ENCODE measurements at places on chromosomes 16 and 17.

DNA sequence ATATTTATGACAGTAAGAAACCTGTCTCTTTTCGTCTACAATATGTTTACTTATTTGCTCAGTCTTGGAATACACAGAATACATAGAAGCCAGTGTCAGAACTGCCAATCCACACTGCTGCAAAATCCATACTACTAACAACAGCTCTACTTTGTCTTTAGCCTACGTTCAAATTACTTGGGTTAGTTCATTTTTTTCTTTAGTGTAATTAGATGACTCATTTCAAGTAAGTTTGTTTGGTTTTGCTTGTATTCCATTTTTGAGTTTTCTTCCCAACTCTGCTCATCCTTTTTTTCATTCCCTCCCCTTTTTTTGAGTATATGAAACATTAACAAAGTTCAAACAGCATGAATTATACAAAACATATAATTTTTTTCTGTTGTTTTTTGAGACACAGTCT, 16.9 kb downstream of the CMC2 start:
- no peak for DNase-seq

DNA sequence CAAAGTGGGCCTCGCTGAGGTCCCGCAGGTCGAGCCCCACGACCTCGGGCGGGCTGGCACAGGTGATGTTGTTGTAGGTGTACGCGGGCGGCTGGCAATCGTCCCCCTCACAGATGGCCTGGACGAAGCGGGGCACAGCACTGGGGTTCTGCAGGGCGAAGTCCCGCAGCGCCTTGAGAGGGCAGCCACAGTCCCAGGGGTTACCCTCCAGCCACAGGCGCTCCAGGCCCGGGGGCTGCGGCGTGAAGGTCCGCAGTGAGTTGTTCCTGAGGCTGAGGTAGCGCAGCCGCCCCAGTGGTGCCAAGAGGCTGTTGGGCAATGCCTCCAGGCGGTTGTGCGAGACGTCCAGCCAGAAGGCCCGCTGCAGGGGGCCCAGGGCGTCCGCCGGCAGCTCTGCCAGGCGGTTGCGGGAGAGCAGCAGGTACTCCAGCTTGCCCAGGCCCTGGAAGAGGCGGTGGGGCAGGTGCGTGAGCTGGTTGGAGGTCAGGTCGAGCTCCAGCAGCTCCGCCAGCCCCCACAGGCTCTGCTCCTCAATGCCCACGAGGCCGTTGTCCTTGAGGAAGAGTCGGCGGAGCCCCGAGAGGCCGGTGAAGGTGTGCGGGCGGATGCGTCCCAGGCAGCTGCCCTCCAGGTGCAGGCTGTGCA, 2.8 kb downstream of the IGFALS start:
- DNase-seq = no peak

DNA sequence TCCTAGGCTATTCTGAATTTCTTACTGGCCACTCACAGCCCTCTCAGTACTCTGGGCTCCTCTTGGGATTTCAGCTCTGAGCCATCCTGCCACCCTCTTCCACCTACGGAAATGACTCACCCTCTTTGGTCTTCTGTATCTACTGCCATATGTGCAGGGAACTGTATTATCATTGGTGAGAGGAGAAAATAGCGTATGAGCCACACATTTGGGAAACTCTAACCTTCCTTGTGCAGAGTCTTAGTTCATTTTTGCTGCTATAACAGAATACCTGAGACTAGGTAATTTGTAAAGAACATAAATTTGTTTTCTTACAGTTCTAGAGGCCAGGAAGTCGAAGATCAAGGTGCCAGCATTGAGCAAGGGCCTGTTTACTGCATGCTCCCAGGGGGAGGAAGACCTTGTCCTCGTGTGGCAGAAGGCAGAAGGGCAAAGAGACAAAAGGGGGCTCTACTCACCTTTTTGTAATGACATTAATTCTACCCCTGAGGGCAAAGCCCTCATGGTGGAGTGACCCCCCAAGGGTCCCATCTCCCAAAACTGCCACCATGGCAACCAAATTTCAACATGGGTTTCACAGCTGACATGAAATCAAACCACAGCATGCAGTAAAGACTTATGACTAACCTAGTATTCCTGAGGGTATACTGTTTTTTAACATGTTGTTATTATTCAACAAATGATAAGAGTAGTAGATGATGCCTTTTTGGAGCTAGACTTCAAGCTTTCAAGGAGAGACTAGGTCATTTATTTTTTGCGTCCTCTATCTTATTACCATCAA, 191.8 kb downstream of the PRKCA start:
- no peak for DNase-seq

DNA sequence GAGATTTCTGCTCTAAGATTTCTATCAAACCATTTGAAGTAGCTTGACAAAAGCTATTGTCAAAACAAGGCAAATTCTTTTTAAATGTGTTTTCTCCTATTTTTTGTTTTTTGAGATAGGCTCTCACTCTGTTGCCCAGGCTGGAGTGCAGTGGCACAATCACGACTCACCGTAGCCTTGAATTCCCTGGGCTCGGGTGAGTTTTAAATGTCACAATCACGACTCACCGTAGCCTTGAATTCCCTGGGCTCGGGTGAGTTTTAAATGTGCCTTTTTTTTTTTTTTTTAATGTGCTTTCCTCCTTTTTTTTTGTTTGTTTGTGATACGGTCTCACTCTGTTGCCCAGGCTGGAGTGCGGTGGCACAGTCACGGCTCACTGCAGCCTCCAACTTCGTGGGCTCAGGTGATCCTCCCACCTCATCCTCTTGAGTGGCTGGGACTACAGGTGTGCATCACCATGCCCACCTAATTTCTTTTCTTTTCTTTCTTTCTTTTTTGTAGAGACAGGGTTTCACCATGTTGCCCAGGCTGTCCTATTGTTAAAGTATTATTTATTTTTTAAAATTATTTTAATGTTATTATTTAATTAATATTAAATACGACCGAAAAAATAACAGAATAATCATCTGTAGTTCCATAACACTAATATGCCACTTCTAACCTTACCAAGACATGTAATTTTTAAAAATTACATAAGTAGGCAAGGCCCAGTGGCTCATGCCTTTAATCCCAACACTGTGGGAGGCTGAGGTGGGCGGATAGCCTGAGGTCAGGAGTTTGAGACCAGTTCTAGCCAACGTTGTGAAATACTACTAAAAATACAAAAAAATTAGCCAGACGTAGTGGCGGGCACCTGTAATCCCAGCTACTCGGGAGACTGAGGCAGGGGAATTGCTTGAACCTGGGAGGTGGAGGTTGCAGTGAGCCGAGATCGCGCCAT, 69.7 kb upstream of the FA2H start:
- no peak for DNase-seq

- DNase-seq = no peak
Observed at GRCh38 chr16:86946396-86946795, 368.0 kb downstream of the FOXL1 start.

DNA sequence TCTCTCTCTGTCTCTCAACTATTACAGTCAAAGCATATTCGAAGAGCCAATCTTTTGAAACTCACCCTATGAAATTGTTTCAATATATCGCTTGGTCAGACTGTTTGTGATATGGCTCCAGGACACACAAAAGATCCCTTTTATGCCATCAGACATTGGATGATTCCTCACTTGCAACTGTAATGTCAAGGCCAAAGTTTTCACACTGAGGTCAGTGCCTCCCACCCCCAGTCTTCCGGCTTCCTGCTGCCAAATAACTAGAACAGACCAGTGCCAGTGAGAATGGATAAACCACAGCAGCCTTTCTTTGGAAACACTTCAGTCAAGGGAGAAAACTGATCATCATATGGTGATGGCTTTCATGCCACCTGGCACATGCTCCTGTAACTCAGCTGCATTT, 321.9 kb upstream of the ZFHX3 start:
- no peak for DNase-seq

- no peak for DNase-seq
Observed at GRCh38 chr17:57551321-57552079, 193.6 kb downstream of the CCDC182 start.

DNA sequence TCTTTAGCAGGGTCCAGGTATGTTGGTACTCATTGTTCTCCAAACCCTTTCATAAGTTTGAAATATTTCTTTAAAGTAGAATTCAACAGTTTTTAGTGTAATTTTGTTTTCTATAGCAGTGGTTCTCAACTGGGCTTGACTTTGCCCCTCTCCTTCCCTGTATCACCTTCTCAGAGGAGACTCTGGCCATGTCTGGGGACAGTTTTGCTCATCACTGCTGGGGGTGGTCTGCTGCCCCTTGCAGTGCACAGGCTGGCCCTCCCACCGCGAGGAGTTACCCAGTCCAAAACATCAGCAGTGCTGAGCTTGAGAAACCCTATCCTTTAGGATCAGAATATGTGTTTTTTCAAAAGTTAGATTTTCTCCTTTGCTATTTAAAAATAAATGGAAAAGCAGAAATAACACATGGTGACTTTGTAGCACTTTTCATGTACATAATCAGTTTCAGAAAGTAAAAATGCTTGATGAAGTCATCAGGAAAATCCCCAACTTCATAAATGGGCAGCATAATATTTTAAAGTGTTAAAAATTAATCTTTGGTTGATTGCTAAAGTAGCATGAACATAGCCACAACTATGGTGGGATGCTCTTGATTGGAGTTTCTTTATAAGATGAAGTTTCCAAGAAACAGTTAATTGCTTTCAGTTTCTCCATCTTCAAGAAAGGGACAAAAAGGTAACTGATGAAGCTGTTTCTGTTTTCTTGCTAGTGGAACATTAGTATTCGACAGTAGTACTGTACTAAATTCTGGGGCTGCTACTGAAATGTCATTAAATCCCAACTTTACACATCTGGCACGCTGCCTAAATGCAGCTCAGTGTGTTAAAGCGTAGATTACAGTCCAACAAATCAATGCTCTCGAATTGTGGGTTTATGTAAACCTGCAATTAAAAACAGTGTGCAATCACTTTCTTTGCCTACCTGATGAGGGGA, 70.3 kb downstream of the NETO2 start:
- DNase-seq = no peak

DNA sequence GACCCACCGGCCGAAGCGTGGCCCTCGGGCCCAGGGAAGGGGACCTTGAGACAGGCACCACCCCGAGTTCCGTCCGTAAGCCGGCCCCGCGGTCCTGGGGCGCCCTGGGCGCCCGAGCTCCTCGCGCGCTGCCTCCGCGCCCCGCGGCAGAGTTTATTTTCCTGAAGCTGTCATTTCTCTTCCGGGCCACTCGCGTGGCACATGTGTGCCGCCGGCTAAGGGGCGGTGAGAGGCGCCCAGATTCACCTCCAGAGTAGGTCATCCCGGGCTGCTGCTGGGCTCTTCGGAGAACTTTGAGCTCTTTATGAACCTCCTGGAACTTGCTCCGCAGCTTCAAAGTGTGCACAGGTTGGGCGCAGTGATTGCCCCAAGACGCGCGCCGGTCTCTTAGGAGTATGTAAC, 489 bp downstream of the ZC3H18 start:
- DNase-seq = no peak

- no peak for DNase-seq
Observed at GRCh38 chr17:28514561-28515002, 8.4 kb downstream of the FOXN1 start.

DNA sequence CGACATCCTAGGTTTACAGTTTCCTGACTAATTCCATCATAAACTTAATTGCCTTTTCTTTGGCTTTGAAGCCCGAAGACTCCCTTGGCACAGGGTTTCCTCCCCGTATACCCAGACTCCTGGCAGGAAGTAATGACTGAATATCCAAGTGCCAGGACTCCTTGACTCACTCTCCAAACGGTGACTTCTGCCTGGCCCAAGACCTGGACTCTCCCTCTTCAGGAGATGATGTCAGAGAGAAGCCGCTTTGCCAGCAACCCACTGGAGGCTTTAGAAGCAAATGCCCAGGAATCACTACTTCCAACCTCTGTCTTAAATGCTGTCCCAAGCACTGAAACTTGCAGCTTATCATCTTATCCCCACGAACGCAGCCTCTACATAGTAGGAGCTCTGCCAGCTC, 146.5 kb downstream of the RGS9 start:
- DNase-seq = no peak

DNA sequence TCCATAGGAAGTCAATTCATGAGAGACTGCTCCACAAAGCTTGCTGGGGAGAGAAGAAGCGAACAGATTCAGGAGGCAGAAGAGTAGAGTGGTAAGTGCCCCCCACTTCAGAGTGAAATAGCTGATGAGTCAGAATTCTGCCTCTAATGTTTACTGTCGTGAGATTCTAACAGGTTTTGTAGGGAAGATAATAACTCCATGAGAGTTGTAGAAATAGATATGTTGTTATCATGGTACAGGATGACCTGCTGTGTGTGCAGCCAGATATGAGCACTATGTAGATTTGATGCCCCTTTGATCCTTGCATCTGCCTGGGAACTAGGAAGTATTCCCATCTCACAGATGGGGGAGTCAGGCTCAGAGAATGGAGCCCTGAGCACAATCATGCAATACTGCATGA, 502.4 kb upstream of the CDH11 start:
- DNase-seq = no peak

DNA sequence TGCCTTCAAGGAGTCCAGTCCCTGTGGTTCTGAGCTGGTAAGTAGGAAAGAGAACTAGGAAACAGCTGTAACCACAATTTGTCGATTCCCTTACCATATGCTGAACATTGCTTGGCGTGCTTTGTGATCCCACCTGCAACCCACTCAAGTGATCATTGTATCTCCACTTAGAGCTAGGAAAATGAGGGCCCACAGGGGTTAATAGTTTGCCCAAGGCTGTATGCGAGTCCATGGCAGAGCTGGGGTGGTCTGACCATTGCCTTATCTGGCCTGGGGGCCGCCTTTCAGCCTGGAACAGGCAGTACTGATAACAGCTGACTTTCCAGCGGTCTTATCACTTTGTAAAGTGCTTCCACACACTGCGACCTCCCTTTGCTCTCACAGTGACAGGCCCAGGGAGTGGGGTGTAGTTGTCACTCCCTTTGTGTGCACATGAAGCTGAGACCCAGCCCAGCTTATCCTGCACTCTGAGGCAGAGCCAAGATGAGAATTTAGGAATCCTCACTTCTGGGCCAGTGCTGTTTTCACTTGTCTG, 9.8 kb downstream of the MYL4 start:
- no peak for DNase-seq

GRCh38 chr17:83084621-83085056, 5.2 kb downstream of the METRNL start:
- no peak for DNase-seq

DNA sequence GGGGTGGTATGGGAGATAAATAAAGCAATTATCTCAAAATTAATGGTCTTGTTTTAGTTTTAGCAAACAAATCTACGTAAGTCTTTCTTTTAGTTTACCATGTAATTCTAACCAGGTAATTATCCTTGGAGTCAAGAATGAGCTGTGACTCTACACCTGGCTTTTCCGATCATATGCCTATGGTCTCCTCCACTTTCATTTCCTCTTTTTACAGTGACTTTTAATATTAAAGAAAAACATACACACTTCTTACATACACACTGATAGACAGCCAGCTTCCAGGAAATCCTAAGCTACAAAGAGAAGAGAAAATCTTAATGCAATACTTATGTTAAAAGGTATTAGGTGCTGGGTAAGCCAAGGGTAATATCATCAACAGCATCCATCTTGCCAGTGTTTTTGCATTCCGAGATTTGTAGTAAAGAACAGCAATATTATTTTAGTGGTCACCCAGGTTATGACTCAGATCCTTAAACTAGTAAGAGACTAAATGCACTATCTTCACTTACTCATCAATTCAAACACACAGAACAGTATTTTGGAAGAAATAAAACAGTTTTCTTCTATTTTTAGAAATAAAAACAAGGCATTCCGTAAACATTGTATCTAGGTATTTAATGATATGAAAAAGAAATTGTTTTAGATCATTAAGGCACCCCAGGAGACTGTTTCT, 4.4 kb upstream of the IRX5 start:
- no peak for DNase-seq

- DNase-seq = no peak
Observed at GRCh38 chr16:83219285-83219684, 588.5 kb upstream of the HSBP1 start.
